A549 (cell line): ENCODE measurements at places on chromosomes 3 and 15. TPM values are rescaled to one million over a fixed set of nuclear protein-coding genes. Genes with fewer than 3 reads are reported as not detected.
A peak's percentile ranks its signal among the peaks of the same experiment; 100 is the strongest.

GRCh38 chr3:115831864-115832263, 208.6 kb downstream of the GAP43 start:
- DNase-seq, result no peak

The CTNNB1 gene
- polyA plus RNA-seq, result 137 to 149 TPM (median 147 TPM) in 3 replicates

The ITIH4 gene
- 0.79 to 1.3 TPM (median 0.89 TPM) in 3 replicates for polyA plus RNA-seq

The UPK1B gene
- 7.0 to 7.1 TPM (median 7.1 TPM) in 3 replicates for polyA plus RNA-seq

The CAMKV gene
- polyA plus RNA-seq, result 0.31 to 0.51 TPM (median 0.46 TPM) in 3 replicates

- no peak for DNase-seq
Observed at GRCh38 chr15:92049290-92049989, 195.9 kb downstream of the SLCO3A1 start.

DNA sequence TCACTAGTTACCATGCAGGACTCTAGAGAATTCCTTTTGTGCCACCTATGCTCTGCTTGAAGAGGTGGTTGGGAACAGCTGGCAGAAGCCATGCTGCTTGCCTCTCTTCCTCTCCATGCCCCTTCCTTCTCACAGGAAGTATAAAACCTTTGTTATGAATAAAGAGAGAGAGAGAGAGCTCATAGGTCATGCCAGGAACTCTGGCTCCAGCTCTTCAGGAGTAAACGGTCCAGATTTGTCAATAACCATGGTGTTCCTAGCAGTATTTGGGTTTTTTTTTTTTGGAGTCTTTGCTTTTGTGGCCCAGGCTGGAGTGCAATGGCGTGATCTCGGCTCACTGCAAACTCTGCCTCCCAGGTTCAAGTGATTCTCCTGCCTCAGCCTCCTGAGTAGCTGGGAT, 97.7 kb upstream of the SLC4A7 start:
- no peak for DNase-seq

The TLR9 gene
- polyA plus RNA-seq, result not detected in 3 replicates

- peak; percentile 82 for DNase-seq
Observed at GRCh38 chr15:78930577-78931388, 14.1 kb downstream of the CTSH start.

DNA sequence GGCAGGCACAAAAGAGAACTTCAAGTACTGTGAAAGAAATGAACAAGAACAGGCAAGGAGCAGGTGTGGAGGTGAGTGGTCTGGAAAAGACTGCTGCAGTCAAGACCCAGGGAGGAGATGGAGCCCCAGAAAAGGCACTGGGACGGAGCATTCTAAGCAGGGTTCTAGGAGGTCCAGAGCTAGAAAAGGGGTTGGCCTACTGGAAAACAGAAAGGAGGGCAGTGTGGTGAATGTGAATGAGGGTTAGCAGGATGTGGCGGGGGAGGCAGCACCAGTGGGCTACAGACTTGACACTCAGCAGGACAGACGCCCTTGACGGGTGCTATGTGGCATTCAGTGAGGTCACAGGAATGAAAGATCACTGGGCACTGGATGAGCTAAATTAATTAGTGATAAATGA, 75.7 kb downstream of the SENP2 start:
- DNase-seq, result no peak

DNA sequence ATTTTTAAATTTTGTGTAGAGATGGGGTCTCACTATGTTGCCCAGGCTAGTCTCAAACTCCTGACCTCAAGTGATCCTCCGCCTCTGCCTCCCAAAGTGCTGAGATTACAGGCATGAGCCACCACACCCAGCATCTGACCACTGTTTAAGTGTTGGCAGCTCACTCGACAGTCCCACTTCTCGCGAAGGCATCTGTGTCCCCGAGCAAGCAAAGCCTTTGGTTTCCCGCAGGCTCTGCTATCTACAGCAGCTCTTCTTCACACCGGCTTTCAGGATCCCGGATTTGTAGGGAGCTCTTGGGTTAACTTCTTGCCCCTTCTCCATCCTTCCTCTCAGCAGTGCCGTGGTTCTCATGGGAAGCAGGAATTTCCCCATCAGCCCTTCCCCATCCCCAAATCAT, 240.9 kb downstream of the VPS13C start:
- no peak for DNase-seq

- DNase-seq, result no peak
Observed at GRCh38 chr15:69729167-69729748, 276.6 kb downstream of the RPLP1 start.

DNA sequence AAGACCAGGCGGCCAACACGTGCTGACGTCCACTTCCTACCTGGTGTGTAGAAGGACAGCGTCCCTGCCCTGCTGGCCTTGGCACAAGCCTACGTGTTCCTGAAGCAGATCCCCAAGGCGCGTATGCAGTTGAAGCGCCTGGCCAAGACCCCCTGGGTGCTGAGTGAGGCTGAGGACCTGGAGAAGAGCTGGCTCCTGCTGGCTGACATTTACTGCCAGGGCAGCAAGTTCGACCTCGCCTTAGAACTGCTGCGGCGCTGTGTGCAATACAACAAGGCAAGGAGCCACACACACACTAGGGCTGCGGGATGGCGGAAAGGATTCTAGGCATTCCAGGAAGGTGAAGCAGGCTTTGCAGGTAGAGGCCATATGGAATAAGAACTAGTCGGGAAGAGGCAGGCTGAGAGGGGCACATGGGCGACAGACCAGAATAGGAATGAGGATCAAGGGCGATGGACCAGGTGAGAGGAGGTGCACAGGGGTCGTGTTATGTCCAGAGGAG, 15.9 kb downstream of the CSRNP1 start:
- no peak for DNase-seq

DNA sequence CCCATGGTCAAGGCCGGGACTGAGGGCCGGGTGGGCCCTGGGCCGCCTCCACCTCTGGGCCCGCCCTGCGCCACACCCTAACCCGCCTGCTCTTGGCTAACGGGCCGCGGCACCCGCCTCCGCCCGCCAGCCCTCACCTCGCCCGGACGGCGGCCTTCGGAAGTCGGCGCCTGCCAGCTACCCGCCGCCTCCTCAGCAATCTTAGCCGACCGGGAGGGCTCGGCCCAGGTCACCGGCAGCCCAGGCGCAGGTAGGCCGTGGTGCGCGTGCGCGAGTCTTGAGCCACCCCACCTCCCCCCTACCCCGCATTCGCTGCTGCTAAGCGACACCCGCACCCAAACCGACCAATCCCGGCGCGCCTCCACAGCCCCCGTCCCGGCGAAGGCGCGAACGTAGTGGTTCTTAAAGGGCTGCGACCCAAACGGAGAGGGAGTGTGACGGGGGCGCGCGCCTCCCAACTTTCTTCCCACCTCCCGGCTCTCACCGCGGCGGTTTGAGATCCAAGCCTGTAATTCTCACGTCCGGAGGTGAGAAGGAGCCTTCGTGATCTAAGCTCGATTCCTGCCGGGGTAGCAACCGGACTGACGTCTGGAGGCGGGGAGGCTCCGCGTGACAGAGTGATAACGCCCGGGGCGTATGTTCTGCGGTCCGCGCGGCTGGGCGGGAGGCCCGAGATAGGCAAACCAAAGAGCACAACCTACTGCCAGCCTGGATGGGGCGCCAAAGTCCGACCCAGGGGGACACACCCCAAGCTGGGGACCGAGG, at the start of gene SEC22C:
SEC22C (minus strand) TSS at position 259 of the 765 bp plus-strand sequence. CDS start 12,921 bp downstream, outside the sequence.
- DNase-seq, result peak; percentile 96

The CDC25A gene
- polyA plus RNA-seq, result 9.8 to 10.2 TPM (median 10.0 TPM) in 3 replicates

The C15orf62 gene
- 0.05 to 0.13 TPM (median 0.09 TPM) in 3 replicates for polyA plus RNA-seq

DNA sequence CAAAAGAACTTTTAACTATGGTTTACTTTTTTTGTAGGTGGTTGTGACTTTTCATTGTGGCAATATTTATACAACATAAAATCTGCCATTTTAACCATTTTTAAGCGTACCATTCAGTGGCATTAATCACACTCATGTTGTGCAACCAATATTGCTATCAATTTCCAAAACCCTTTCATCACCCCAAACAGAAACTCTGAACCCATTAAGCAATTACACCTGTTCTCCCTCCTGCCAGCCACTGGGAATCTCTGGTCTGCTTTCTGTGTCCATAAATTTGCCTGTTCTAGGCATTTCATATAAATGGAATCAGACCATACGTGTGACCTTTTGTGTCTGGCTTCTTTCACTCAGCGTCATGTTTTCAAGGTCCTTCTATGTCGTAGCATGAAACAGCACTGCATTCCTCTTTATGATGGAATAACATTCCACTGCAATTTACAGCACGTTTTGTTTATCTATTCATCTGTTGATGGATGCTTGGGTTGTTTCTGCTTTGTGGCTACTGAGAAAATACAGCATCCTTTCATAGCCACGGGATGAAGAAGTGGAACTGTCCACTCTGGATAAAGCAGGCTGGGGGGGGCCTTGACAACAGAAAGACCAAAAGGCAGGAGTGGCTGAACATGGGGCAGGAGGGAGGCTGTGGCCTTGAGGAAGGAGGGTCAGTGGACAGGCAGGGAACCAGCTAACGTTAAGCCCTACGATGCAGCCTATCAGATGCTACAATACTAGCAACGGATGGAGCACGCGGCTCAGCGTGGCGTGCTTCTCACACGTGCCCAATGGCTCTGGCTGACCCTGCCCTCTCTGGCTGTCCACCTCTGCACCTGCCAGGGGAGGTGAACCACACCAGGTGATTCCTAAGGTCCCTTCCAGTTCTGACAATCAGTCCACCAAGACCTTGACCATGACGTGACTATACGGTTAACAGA, 110.9 kb downstream of the SEC22A start:
- DNase-seq, result no peak

DNA sequence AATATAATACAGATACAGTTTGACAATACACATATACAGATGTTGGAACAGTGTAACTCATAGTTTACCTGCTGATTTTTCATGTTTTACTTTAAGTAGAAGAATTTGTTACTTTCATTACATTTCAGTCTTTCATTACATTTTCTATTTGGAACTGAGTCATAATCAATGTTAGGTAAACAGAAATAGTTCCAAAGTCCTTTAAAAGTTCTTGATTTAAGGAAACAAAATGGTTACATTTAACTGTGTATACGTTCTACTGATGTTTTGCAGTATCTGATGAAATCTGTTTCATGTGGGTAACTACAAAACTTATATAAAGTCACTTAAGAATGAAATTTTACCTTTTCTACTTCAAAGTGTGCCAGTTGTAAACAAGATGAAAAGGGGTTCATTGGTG, 721.2 kb downstream of the NAALADL2 start:
- DNase-seq, result no peak

- DNase-seq, result no peak
Observed at GRCh38 chr15:45307230-45307924, 55.3 kb downstream of the SLC28A2 start.

The PLA2G4E gene
- not detected in 3 replicates for polyA plus RNA-seq

DNA sequence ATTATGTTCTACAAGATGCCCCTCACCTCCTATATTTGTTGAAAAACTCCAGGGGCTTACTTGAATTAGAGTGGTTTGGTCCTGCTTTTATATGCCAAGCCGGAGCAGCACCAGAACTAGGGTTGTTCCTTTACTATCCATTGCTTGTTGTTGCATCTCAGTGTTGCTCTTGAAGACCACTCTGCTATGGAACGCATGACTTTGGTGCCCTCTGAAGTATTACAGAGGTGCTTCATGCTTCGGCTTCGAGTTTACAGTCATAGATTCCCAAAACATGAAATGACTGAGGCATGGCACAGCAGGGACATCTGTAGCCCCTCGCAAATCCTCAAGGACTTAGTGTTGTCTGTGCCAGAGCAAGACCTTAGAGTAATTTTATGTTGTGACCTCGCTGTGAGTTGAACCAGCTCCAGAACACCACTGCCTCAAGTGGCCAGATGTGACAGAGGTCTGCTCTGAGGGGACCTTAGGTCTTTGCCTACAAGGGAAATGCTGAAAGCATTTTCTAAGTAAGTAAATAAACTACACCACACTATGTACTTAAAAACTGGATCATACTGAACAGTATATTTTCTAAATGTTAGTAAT, 67.2 kb upstream of the SIAH2 start:
- DNase-seq, result peak; percentile 16

DNA sequence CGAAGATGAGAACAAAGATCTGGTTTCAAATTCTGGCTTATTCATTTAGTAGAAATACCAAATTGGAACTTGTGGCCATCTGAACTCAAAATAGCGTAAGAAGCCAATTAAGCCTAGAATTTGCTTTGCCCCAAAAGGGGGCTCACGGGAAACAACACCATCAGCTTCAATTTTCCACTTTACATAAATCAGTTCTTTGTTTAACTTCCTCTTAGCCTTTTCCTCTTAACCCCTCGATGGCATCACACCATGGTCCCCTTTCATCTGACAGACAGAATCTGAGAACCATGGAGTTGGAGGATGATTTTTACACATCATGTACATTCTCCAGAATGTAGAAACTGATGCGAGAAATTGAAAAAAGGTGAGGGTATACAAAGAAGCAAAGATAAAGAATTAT, 207.0 kb downstream of the FOXP1 start:
- DNase-seq, result no peak

GRCh38 chr3:148815316-148816110, 12.1 kb upstream of the CPB1 start:
- no peak for DNase-seq

The TNNC1 gene
- 2.6 to 3.3 TPM (median 2.8 TPM) in 3 replicates for polyA plus RNA-seq

The PCOLCE2 gene
- polyA plus RNA-seq, result 38.5 to 41.6 TPM (median 41.0 TPM) in 3 replicates

GRCh38 chr3:30349507-30349906, 256.9 kb upstream of the TGFBR2 start:
- no peak for DNase-seq

GRCh38 chr3:35338186-35338585, 301.1 kb upstream of the ARPP21 start:
- DNase-seq, result no peak

The VGLL3 gene
- 3.3 to 4.9 TPM (median 4.3 TPM) in 3 replicates for polyA plus RNA-seq

The SERPINI2 gene
- not detected in 3 replicates for polyA plus RNA-seq

- peak; percentile 25 for DNase-seq
Observed at GRCh38 chr3:183295211-183295610, 42.2 kb downstream of the B3GNT5 start.

- DNase-seq, result no peak
Observed at GRCh38 chr3:116553355-116553754, 108.1 kb upstream of the LSAMP start.

- no peak for DNase-seq
Observed at GRCh38 chr3:188822411-188822810, 349.4 kb upstream of the TPRG1 start.

GRCh38 chr15:61380270-61380669, 151.2 kb upstream of the RORA start:
- DNase-seq, result no peak

The FBXL2 gene
- polyA plus RNA-seq, result 6.9 to 7.5 TPM (median 7.5 TPM) in 3 replicates

The PDZRN3 gene
- polyA plus RNA-seq, result not detected in 3 replicates

GRCh38 chr3:150062492-150062891, 91.8 kb upstream of the PFN2 start:
- no peak for DNase-seq

The AQP9 gene
- not detected in 3 replicates for polyA plus RNA-seq

The CCR9 gene
- not detected in 3 replicates for polyA plus RNA-seq

- peak; percentile 76 for DNase-seq
Observed at GRCh38 chr3:177358091-177358976, 161.1 kb upstream of the TBL1XR1 start.
